ENCODE measurements at places on chromosomes 12 and 14.

DNA sequence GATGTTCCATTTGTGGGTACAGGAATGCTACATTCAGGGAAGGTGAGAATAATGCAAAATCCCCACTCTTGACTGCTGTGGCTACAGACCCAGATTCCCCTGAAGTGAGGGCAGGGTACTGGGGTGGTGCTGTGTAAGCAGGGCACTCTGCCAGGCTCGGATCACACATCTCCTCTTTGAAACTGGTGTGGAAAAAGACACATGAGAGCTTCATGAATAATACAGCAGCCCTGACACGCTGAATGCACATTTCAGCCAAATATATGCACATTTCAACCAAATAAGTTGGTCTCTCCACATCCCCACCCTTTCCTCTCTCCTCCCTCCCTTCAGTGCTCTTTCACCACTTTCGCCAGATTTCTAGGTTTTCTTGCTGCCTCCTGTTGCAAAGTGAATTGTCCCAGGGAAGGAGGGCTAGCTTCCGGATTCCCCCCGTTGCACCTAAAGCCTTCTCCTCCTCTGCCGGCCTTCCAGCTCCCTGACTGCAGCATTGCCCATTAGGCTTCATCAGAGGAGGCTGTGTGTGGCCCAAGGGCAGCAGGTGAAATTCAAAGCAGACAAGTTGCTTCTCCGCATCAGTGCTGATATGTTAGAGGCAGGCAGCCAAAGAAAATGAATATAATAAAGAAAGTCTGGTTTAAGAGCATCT lies 118.2 kb upstream of the TMCC3 start:
- DNase-seq, result no peak

- no peak for DNase-seq
These were observed 266.5 kb downstream of the PAWR start for GRCh38 chr12:79424109-79424721.

DNA sequence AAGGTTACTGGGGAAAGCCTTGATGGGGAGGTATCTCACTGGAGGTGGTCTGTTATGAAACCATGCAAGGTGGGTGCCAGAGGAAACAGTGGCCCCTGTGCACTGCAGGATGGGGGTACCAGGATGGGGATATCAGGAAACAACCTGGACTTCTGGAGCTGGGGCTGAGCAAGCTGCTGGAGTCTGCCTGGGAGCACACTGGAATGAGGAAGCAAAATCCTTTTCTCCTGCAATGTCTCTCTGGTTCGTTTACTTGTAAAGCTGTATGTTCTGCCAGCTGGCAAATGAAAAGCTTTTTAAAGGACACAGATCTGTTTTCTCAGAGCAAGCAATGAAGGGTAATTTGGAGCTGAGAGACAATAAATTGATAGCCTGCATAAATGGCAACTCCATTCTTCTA lies 23.2 kb upstream of the SERPINA1 start:
- DNase-seq, result no peak

DNA sequence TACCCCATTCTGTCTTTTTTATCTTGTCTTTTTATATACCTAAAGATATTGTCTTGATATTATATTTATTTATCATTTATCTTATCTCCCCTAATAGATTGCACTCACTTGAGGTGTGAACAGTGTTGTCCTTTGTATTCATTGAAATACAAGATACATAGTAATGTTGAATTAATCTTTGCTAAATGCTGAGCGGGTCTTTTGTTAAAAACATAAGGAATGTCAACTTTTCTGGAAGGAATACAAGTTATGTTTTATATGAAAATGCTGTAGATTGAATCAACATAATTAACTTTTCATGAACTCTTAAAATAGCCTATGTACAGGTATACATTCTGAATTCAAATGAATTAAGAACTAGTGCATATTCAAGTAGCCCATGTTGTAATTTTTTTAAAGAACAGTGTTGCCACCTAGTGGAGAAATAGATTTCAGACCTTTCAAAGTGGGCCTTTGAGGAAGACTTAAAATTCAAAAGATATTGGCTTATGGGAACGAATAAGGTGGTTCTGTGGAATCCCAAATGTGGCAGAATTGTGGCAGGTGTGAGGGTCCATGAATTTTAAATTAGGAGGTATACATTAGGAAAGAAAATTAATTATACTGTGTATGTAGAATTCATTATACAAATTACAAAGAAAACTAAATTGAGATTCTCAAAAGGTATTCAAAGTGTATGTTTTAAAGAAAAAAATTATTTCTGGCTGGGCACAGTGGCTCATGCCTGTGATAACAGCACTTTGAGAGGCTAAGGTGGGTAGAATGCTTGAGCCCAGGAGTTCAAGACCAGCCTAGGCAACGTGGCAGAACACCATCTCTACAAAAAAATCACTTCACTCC lies 19.1 kb downstream of the BBOF1 start:
- no peak for DNase-seq

GRCh38 chr12:131065801-131066200 lies 112.1 kb downstream of the ADGRD1 start:
- DNase-seq, result no peak

- no peak for DNase-seq
These were observed 258.0 kb upstream of the PLEKHG7 start for GRCh38 chr12:92444763-92445162.

- DNase-seq, result no peak
These were observed 113.7 kb downstream of the RGS6 start for GRCh38 chr14:72045885-72046284.

DNA sequence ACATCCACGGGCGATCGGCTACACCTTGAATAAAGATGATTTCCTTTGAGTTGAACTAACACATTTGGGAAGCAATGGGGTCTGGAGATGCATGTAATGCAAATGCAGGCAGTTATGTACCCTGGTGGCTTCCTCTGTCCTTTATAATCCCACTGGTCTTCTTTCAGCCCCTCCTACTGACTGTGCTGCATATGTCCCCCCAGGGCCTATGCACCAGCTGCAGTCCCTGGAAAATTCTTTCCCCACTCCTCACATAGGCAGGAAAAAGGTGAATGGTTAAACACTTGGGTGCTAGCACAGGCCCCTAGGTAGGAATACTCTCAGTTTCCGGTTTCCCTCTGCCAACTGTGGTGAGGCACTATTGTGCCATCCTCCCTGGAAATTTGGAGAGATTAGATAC lies 294.8 kb upstream of the SOX5 start:
- no peak for DNase-seq

GRCh38 chr12:31558521-31558920 lies 32.4 kb downstream of the DENND5B start:
- no peak for DNase-seq

DNA sequence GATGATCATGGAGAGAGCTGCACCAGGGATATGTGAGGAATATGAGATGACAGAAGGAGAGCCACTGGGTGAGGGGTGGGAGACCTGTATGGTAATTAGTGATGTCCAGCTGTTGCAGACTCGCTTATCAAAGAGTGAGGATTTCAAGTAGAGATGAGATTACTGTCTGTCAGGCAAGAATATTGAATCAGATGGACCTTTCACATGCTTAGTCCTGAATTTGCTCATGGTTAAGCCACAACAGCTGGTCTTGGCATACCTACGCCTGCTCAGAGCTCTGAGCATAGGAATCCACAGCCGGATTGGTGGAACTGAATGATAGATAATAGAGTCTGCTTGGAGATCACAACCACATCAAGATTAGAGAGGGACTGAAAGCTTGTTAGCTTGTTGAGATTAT lies 115.2 kb upstream of the ARHGAP5 start:
- DNase-seq, result no peak

DNA sequence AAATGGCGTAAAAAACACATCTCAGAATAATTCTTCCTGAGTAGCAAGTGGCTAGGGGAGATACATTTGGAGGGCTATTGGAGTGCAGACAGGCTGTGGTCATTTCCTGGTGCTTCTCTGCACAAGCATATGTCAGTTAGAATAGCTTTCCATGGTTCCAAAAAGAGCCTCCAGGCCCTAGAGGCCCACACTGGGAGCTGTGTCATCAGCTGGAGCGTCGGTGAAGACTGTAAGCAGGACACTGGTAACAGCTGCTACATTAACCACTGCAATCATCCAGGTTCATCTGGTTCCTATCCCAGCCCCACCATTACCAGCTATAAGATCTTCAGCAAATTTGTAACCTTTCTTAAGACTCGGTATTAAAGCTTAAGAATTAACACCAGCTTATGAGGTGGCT lies 31.7 kb upstream of the APPL2 start:
- DNase-seq, result no peak

- DNase-seq, result no peak
These were observed 109.9 kb downstream of the NAV3 start for GRCh38 chr12:77940567-77940966.

- DNase-seq, result no peak
These were observed 45.8 kb downstream of the MIA2 start for GRCh38 chr14:39279515-39279914.

GRCh38 chr12:131613678-131614077 lies 97.2 kb upstream of the SFSWAP start:
- DNase-seq, result no peak

GRCh38 chr12:17982556-17982955 lies 107.4 kb downstream of the RERGL start:
- DNase-seq, result no peak

GRCh38 chr12:3132636-3133404 lies 55.6 kb downstream of the TSPAN9 start:
- no peak for DNase-seq

DNA sequence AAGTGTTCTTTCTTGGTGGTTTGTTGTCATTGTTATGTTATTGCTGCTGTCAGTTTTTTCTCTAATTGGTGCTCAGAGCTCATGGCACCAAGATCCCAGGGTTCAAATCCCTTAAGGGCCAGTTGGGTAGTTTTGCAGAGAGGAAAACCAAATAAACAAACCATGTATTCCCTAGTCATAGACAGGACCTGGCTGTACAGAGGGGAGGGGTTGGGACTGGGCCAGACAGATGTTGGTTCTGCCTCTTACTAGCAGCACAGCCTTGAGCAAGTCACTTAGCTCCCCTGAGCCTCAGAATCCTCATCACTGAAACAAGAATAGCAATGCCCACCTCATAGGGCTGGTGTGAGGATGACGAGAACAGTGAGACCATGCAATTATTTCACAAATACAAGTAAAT lies 53.4 kb downstream of the LTBP2 start:
- no peak for DNase-seq

DNA sequence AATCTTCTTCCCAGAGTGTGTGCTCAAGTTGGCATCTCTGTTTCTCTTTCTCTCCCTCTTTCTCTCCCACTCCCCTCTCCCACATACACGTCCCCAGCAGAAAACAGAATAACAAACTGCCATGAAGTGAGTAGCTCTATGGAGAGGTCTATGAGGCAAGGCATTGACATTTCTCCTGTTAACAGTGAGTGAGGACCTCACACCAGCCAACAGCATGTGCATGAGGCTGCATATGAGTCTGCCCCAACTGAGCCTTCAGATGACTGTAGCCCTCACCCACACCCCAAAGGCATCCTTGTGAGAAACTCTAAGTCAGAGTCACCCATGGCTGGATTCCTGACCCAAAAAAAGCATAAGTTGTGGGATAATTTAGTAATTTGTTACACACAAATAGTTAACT lies 50.4 kb downstream of the MAGOHB start:
- DNase-seq, result no peak

All from head of caudate nucleus (tissue), 42 donors.